Endodermal cell (in vitro differentiated cells): ENCODE measurements at places on chromosomes 3 and 15. TPM values are rescaled to one million over a fixed set of nuclear protein-coding genes. Genes with fewer than 3 reads are reported as not detected.

The BRPF1 gene
- 27.0 and 28.5 TPM in 2 replicates for total RNA-seq

The GABRG3 gene
- 0.53 to 0.84 TPM in 2 of 3 replicates, not detected in the other for total RNA-seq

The ZNF860 gene
- total RNA-seq, result 0.49 to 0.94 TPM (median 0.59 TPM) in 3 replicates

The TMCO5A gene
- not detected in 3 replicates for total RNA-seq

The SLC30A4 gene
- total RNA-seq, result 0.53 and 0.59 TPM in 2 replicates

The GRIP2 gene
- total RNA-seq, result 0.77 and 2.2 TPM in 2 replicates

The DIPK2A gene
- total RNA-seq, result 39.6 to 65.0 TPM (median 40.5 TPM) in 3 replicates

The FBXL2 gene
- 11.8 and 12.4 TPM in 2 replicates for total RNA-seq

The CNTN3 gene
- total RNA-seq, result 2.0 to 2.7 TPM (median 2.5 TPM) in 3 replicates

The KLHDC8B gene
- 29.4 to 36.1 TPM (median 35.0 TPM) in 3 replicates for total RNA-seq
